NCI-H187 (cell line): ENCODE measurements at places on chromosomes 3 and 15.

DNA sequence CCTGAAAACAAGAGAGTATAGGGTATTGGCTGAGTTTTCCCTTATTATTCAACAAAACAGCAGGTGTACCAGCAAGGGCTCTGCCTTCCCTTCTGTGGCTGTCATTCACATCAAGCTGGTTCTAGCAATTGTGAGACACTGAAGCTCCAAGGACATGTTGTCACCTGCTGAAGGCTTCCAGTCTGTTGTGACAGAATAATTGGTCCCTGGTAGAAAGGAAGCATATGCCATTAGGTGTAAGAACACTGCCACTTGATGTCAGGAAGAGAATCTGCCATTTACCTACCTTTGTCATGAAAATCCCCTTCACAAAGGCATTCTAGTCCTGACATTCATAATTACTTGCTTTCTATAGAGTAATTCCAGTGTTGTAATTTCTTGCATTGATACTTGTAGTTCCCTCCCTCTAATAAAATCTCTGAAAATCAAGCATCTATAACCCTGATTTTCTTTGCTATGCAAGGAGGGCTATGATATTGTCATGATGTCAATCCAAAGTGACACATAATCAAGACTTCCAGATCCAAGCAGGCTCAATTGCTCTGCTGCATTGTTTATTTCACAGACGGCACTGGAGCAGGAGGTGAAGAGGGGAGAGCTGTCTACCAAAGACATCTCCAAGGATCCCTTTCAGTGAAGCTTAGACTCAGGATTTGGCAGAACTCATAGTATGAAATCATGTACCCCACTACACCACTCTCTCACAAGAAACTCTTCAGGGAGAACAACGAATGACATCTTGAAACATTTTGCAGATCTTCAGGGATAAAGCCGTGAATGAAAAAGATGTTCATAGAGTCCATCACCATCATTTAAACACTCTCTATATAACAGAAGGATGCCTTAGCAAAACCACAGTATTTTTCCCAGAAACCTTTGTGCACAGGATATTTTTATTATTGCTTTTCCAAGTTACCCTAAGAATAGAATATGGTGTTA lies 425.3 kb downstream of the RBMS3 start:
- DNase-seq = no peak

DNA sequence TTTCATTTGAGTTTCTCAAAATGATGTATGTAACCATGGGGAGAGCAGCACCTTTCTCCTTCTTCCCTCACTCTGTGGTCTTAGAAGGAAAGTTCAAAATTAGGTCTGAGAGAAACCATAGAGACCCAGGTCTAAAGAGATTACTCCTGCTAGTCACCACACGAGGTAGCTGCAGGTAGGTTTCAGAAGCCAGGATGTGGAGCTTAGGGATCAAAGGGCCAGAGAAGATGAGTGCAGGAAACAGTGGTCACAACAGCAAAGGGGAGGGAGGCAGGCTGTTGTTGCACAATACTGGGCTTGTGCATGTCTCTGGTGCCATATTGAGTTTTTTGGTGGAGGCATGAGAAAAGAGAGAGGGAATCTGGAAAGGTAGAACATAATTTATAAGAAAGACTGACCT lies 583.6 kb downstream of the AGBL1 start:
- no peak for DNase-seq

DNA sequence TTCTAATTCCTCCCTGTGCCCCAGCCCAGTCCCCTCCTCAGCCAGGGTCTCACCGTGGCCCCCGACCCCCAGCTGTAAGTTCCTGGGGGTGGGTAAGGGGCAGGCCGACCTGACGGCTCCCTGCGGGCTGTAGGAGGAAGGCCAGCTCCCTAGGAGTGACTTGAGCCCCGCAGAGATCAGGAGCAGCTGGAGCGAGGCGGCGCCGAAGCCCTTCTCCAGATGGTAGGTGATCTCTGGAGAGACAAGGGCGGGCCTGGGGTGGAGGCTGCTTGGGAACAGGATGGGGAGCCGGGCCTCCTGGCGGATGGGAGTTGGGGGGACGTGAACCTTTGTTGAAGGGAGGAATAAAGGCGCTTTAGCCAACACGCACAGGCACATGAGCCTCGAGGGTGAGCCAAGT lies 4.2 kb downstream of the SLC28A1 start:
- DNase-seq = no peak

DNA sequence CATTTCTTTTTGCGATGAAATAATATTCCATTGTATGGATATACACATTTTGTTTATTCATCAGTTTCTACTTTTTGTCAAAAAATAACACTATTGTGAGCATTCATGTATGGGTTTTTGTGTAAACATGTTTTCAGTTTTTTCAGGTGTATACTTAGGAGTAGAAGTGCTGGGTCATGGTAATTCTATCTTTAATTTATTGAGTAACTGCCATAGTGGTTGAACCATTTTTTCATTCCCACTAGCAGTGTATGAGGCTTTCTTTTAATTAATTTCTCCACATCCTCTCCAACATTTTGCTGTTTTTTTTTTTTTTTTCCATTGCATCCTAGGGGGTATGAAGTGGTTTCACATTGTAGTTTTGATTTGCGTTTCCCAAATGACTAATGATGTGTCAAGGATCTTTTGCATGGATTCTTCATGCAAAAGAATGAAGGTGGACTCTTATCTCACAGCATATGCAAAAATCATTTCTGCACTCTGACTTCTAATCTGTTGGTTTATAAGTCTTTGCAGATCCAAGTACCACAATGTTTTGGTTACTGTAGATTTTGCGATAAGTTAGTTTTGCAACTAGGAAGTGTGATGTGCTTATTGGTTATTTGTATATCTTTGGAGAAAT lies 12.6 kb downstream of the ATP2C1 start:
- no peak for DNase-seq

GRCh38 chr3:189013224-189013888 lies 158.4 kb upstream of the TPRG1 start:
- no peak for DNase-seq

DNA sequence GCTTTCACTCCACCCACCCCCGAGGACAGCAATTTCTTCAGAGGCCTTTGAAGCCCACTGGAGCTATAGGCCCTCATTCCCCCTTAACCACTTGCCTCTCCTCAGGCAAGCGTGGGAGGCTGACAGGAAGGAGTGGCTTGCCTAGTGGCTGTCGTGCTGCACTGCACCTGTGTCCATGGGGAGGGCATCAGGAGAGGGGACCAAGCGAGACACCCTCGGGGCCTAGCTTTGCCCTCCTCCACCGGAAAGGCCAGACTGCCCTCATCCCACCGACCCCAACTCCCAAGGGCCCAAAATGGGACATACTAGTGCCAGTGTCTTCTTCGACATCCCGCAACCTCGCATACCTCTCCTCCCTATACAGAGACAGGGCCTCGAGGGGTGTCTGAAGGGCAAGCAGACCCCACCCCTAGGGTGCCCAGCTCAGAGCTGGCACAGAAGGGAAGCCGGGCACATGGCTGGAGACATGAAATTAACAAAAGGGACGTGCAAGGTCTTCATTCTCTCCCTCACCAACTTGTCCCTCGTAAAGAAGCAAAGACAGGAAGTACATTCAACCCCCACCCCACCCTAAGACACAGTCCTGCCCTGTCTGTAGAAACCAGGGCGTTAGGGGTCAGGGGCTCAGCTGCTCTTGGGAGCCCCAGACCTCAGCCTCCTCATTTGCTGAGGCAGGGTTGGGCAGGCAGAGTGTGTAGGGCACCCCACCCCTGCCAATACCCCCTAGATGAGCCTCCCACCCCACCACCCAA lies 24.3 kb downstream of the VIPR1 start:
- DNase-seq = no peak

DNA sequence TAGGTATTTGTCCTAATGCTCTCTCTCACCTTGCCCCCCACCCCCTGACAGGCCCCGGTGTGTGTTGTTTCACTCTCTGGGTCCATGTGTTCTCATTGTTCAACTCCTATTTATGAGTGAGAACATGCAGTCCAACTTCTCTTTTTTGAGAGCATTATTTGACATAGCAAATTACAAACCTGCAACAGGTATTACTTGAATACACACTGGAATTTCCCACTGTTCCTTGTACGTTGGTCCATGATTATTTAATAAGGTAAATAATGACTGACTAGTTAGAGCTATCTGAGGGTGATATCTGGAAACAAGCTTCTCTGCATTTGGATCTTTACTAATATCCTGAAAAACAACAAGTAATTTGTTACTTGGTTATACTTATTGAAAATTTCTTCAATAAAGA lies 24.1 kb downstream of the ICE2 start:
- DNase-seq = no peak

DNA sequence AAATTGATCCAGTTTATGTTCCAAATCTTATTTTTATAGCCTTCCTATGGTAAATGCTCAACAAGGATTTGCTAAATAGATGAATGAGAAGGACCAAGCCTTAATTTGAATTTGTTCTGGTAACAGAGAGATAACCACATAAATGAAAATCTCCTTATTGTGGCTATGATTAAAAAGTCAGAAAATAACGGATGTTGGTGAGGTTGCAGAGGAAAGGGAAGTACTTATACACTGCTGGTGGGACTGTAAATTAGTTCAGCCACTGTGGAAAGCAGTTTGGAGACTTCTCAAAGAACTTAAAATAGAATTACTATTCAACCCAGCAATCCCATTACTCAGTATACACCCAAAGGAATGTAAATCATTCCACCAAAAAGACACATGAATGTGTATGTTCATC lies 26.2 kb downstream of the AAGAB start:
- no peak for DNase-seq

GRCh38 chr3:193585530-193585929 lies 7.5 kb upstream of the OPA1 start:
- DNase-seq = no peak

- DNase-seq = no peak
Measured at GRCh38 chr15:64586984-64587383, 126.6 kb downstream of the ZNF609 start.

DNA sequence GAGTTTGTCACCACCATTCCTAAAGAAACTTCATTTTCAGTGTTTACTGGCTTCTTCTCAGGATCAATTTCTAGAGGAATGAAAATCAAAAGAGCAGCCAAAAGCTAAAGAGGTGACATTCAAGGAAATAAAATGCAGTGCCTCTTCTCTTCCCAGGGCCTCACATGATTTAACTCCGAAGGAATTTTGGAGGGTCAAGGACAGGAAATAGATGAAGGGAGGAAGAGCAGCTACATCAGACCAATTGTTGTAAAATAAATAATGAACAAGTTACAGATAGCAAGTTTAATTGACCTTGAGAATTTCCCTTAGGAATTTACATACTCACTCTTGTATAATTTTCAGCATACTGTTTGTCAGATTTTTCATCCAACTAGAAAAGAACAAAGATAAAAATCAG lies 78.1 kb downstream of the LRRFIP2 start:
- no peak for DNase-seq

- DNase-seq = no peak
Measured at GRCh38 chr15:88003541-88004327, 252.8 kb downstream of the NTRK3 start.

GRCh38 chr3:44875596-44875995 lies 1.2 kb downstream of the TGM4 start:
- no peak for DNase-seq

- no peak for DNase-seq
Measured at GRCh38 chr3:80014576-80014975, 246.8 kb upstream of the ROBO1 start.

GRCh38 chr15:68383161-68384074 lies 48.5 kb downstream of the ITGA11 start:
- no peak for DNase-seq

DNA sequence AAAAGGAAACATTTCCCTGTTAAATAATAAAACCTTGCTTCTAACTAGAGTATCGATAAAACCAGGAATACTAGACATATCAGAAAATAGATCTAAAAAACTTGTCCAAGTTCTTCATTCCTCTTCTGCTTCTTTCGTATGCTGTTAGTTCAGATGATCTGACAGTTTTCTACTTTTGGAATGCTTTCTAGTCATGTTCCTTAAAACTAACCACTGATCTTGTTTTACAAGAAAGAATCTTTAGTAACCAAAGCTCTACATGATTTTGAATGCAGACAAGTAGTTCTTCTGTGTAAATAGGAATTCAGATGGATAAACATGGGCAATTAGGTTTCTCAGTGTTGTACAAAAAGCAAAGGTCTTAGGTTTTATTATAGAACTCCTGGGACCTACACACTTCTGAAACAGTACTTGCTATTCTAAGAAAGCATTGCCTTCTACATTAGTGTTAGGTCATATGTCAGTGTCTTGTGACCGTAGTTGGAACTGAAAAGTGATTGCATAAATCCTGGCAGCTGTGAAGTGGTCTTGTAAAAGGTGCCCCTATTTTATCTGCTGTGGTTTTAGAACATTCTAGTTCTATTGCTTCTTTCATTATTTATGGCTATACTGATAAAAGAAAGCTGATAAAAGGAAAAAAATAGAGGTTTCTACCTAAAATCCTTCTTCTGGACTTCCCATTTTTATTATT lies 40.7 kb downstream of the SNRK start:
- no peak for DNase-seq

DNA sequence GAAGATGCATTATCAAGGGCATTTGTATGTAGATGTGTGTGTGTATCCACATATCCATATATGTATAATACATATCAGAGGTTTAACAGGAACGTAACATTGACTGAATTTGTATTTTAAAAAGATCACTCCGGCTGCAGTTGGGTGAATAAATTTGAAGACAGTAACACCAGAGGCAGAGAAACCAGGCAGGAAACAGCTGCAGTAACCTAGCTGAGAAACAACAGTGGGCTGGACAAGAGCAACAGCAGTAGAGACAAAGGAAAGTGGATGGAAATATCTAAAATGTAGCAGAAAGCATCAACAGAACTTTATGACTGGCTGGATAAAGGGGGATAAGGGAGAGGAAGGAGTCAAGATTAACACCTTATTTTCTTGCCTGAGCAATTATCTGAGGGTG lies 68.3 kb upstream of the SETMAR start:
- no peak for DNase-seq

DNA sequence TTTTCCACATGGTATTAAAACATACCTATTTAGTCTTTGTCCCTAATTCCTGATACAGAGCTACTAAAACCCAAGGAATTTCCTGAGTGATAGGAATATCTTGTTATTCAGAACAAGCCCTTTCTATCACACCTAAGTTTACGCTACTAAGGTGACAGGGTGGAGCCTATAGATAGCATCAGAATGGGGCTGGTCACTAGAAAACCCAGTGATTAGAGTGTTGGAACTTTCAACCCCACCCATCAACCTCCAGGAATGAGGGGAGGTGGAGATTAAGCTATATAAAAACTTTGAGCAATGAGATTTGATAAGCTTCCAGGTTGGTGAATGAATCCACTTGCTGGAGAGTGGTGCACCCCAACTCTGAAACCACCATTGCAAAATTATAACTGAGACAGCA lies 62.1 kb upstream of the RNU6-1 start:
- no peak for DNase-seq
